AG04450 (cell line): ENCODE measurements at places on chromosomes 5 and 9.

DNA sequence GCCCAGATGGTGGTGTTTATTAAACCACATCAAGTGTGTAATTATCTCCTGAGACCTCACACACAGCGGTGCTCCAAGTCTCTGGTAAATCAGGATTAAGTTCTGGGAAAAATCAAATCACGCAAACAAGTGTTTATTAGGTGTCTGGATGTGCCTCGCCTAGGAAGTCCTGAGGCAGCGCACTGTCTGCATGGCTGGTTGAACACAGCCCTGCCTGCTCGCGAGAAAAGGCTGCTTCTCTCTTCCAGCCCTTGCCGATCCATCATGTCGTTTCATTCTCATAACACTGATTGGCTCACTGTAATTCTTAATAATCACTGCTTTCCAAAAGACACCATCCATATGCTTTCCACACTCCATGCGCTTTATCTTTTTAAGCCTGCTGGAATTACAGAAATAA is 229.6 kb upstream of the DAP start:
- no peak for DNase-seq

DNA sequence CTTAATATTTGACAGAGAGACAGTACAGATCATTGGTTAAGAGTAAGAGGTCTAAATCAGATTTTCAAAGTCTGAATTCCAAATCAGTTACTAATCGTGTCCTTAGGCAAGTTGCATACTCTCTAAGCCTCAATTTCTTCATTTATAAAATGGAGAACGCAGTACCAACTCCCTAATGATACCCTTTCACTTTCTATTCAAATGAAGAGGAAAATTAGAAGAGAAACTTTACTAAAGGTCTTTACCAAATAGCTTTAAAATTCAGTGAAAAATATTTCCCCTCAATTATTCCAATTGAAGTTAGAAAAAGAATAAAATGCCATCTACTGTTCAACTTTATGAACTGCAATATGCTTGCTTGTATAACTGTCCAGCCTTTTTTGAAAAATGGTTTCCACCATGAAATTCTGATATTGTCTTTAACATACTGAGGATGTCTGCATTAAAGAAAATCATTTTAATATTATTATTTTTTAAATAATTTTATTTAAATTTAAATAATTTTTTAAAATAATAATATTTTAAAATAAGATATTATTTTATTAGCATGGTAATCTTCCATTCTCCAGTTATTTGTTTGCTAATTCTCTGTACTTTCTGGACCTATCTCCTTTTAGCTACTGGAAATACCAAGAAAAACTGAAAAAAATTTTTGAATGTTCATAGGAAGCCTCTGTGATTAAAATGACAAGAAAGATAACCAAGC is 36.0 kb downstream of the POC5 start:
- DNase-seq, result no peak

DNA sequence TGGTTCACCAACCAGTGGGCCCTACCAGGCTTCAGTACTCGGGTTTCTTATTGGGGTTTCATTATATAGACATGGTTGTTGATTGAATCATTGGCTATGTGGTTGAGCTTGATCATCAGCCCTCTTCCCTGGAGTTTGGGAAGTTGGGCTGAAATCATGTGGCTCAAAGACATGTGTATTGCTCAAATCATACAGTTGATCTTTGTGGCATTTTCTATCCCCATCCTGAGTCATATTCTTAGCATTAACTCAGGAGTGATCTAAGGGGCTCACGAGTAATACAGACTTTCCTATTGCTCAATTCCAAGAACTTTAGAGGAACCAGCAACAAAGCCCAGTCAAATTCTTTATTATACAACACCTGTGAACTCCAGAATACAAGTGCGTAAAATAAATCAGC is 66.2 kb downstream of the SMC5 start:
- DNase-seq, result peak; percentile 30

GRCh38 chr5:127297348-127298035 is 6.9 kb downstream of the MEGF10 start:
- DNase-seq, result no peak

- no peak for DNase-seq
Measured at GRCh38 chr5:113047733-113048652, 71.4 kb downstream of the DCP2 start.
